ENCODE measurements at places on chromosomes 6 and 20.
A peak's percentile ranks its signal among the peaks of the same experiment; 100 is the strongest.

DNA sequence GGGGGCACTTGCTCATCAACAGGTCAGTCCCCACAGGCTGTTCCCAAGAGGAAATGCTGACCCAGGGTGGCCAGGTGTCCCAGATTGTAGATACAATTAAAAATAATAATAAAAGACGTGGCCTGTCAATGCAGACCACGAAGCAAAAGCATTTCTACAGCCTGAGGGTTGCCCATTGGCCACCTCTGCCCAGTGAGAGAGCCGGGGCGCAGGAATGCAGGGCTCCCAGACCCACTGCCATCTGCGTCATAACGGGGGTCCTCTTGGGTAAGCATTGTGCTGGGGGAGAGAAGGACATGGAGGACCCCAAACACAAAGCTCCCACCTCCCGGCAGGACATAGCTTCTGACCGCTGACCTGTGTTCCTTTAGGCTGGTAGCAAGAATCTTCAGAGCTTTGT lies 22.9 kb upstream of the AFDN start:
- DNase-seq: no peak

DNA sequence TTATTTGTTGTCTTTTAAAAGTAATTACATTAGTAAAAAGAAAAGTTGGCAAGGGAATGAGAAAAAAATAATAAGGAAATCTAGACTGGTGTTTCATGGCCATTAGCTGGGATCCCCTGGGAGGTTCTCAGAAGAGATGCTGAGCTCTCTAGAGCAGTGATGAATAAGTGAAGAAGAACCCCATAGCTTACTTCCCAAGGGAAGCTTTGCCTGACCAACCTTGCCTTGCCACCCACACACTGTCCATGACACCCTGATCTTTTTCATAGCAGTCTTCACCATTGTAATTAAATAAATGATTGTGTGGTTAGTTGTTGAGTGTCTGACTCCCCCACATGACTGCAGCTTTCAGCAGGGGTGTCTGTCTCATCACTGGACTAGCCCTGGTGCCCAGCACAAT lies 5.9 kb downstream of the C6orf163 start:
- no peak for DNase-seq

- peak; percentile 97 for DNase-seq
Measured at GRCh38 chr6:111605100-111605751, 452 bp downstream of the TRAF3IP2 start.

- no peak for DNase-seq
Measured at GRCh38 chr20:33644313-33645071, 17.6 kb upstream of the C20orf144 start.

- DNase-seq: no peak
Measured at GRCh38 chr6:1735239-1735803, 125.6 kb downstream of the FOXC1 start.

DNA sequence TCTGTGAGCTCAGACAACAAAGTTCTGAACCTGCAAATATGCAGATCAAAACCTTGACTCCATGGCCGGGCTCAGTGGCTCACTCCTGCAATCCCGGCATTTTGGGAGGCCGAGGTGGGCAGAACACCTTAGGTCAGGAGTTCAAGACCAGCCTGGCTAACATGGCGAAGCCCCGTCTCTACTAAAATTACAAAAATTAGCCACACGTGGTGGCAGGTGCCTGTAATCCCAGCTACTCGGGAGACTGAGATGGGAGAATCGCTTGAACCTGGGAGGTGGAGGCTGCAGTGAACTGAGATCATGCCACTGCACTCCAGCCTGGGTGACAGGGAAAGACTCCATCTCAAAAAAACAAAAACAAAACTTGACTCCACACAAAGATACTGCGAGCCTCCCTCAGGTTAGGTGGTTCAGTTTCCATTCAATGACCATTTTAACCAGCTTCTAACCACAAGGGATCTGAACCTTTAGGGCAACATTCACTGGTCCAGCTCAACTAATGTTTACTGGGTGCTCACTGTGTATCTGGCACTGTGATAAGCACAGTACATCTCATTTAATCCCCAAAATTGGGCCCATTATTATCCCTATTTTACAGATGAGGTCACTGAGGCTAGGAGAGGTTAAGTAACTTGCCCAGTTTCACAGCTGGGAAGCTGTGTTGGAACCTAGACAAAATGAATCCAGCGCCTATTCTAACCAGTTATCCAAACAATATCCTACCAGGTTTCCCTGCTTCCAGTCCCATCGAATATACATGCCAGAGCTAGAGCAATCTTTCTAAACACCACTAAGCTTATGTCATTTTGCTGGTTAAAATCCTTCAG lies 1.8 kb downstream of the SNRPB start:
- no peak for DNase-seq

GRCh38 chr6:10505529-10505928 lies 15.6 kb upstream of the GCNT2 start:
- DNase-seq: no peak

DNA sequence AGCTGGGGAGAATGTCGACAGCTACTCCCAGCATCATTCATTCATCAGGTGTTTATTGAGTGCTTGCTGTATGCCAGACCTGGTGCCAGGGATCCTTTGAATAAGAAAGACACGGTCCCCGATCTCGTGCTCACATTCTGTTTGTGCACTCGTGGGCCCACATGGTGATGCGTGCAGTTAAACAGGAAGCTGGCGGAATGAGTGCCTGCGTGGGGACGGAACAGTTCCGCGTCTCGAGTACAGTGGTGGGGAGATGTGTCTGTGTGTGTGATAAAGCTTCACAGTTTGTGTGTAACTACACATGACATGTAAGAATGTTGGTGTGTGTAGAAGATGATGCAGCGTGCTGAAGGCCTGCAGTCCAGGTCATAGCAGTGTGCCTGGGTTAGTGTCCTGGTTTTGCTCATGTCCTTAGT lies 6.5 kb downstream of the RBM38 start:
- DNase-seq: no peak

GRCh38 chr6:167806061-167806700 lies 20.5 kb upstream of the AFDN start:
- no peak for DNase-seq

- no peak for DNase-seq
Measured at GRCh38 chr6:116002756-116003155, 57.9 kb downstream of the FRK start.

DNA sequence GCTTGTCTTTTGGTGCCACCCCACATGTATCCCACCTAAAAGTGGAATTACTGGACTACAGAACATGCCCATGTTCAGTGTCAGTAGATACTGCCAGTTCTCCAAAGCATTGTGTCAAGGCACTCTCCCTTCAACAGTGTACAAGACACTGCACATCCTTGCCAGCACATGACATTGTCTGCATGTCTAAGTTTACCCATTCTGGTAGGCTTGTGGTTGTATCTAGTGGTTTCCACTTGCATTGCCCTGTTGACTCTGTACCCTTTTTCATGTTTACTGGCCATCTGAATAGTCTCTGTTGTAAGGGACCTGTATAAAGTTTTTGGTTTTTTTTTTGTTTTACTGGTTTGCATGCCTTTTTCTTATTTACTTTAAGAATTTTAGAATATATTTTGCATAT lies 222.4 kb upstream of the CNR1 start:
- DNase-seq: no peak

- peak; percentile 26 for DNase-seq
Measured at GRCh38 chr6:46090115-46091079, 39.4 kb upstream of the ENPP4 start.

DNA sequence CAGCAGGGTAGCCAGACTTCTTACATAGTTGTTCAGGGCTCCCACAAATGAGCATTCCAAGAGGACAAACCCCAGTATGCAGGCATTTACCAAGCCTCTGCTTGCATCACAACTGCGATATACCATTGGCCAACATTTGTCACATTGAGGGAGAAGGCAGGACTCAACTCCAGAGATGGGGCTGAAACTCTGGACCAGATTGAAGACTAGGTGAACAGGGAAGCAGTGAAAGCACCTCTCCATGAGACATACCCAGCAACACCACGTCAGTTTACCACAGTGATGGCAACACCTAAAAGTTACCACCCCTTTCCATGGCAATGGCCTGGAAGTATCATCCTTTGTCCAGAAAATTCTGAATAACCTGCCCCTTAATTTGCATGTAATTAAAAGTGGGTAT lies 7.9 kb upstream of the RALY start:
- no peak for DNase-seq

GRCh38 chr6:81800666-81801065 lies 48.2 kb upstream of the TENT5A start:
- DNase-seq: no peak

DNA sequence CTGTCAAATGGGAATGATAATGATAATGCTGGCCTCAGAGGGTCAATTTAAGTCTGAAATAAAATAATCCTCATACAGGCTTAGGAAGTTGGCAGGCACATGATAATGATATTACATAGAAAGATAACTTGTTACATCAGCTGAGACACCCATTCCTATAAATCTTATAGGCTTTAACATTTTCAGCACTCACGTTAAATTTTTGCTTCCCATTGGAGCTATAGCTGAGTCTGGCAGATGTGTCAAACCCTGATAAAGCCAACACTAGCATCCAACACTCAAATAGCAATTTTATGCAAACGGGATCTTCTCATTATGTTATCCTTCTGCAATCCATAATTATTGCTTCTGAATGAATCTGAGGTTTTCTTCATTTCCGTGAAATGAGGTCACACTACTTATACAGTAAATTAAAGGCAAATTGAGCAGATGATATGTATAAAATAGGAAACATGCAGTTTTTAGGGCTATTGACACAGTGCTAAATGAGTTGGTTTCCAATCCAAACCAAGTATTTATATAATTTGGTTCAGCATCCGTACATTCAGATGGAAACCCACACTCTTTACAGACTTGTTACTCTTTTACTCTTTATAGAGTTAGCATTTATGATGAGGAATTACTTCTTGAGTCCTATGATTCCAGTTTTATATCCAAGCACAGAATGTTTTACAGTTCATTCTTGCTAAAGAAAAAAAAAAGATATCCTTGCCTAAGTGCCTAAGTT lies 481.6 kb downstream of the BTBD3 start:
- DNase-seq: no peak

DNA sequence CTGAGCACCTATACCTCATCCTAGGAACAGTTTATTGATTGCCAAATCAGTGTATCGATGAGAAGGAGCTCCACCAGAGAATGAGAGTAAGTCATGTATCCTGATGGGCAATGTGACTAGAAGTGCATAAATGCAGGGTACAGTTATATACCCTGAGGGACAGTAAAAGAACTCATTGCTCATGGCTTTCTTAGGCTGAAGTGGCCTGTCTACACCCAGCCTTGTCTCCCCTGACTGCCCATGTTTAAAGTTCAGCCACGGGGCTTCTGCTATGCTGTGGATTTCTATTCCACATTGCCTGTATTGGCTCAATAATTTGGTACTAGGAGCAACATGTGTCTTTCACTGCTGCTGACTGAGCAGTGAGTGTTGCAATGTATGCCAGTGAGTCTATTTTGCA lies 400.4 kb upstream of the IMPG1 start:
- no peak for DNase-seq

- peak; percentile 57 for DNase-seq
Measured at GRCh38 chr6:159595173-159595572, 97.9 kb downstream of the SOD2 start.

DNA sequence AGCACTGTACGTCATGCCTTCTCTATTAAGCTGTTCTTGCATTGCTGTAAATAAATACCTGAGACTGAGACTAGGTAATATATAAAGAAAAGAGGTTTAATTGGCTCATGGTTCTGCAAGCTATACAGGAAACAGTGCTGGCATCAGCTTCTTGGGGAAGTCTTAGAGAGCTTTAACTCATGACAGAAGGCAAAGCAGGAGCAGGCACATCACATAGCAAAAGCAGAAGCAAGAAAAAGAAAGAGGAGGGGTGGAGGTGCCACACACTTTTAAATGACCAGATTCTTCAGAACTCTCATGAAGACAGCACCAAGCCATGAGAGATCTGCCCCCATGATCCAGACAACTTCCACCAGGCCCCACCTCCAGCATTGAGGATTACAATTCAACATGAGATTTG lies 30.1 kb downstream of the CYB5R4 start:
- DNase-seq: no peak

DNA sequence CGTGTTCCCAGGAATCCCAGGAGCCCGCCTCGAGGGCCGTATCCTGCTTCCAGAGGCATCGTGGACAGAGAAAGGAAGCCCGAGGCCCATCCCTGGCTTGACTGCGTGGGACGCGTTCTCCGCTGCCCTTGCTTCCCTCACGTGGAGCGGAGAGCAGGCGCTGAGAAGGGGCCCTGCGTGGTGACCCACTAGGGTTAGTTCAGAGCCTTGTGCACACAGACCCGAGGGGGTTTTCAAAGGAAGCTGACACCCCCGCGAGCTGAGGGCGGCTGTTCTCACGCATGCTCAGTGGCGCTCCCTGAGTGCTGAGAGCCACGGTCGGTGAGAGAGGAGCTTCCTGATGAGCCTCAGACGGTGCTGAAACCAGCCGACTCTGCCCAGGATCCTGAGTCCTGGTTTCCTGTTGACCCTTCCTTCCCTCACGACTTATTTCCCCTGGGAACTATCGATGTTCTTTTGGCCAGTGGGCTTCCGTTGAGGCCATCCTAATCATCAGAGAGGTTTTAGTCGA lies 28.9 kb upstream of the CCR6 start:
- no peak for DNase-seq

GRCh38 chr20:2255926-2256531 lies 39.8 kb upstream of the TGM3 start:
- DNase-seq: no peak

- DNase-seq: no peak
Measured at GRCh38 chr6:37794825-37795224, 24.7 kb upstream of the ZFAND3 start.

GRCh38 chr6:17292600-17293133 lies 11.5 kb downstream of the RBM24 start:
- DNase-seq: no peak

DNA sequence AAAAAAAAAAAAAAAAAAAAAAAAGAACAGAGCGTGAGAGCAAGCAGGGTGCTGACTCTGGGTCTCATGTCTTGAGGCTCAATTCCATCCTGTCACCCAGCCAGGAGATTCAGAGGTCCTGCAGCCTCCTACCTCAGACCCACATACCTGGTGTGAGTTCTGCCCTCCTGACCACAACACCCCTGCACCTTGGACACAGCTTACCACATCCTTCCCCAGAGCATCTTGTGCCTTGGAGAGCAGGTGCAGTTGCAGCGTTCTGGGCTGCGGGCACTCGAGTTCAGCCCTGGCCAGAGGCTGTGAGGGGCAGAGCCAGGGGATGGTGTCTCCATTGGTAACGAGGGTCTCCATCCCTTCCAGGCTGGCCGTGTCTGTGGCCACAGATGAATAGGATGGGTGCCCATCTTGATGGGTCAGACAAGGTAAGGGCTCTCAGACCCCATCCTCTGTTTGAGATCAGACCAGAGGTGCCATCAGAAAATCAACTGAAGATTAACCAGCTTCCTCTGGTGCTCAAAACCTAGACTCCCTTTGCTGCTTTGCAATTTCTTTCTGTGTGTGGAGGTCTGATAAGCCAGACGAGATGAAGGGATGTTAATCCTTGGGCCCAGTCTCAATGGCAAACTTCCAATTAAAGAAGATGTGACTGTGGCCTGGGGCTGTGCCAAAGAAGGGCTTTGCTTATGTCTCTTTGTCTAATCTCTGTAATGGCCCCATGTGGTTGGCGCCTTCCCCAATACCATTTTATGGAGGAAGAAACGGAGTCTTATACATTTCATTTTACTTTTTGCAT lies 14.7 kb upstream of the ZNF831 start:
- no peak for DNase-seq
